ENCODE measurements at places on chromosomes 2 and 18.
A peak's percentile ranks its signal among the peaks of the same experiment; 100 is the strongest.

- no peak for DNase-seq
These were observed 119.9 kb downstream of the TFCP2L1 start for GRCh38 chr2:121165038-121165542.

GRCh38 chr2:50395605-50396297 lies 636.2 kb downstream of the NRXN1 start:
- no peak for DNase-seq

GRCh38 chr2:209901172-209901571 lies 101.3 kb upstream of the RPE start:
- DNase-seq = no peak

- DNase-seq = no peak
These were observed 88.2 kb downstream of the TMEM163 start for GRCh38 chr2:134630504-134631159.

GRCh38 chr2:166404831-166405568 lies 29.3 kb upstream of the SCN9A start:
- DNase-seq = no peak

- DNase-seq = no peak
These were observed 270.6 kb upstream of the RGPD4 start for GRCh38 chr2:107556038-107556627.

- no peak for DNase-seq
These were observed 84.0 kb downstream of the RDH14 start for GRCh38 chr2:18476484-18476883.

DNA sequence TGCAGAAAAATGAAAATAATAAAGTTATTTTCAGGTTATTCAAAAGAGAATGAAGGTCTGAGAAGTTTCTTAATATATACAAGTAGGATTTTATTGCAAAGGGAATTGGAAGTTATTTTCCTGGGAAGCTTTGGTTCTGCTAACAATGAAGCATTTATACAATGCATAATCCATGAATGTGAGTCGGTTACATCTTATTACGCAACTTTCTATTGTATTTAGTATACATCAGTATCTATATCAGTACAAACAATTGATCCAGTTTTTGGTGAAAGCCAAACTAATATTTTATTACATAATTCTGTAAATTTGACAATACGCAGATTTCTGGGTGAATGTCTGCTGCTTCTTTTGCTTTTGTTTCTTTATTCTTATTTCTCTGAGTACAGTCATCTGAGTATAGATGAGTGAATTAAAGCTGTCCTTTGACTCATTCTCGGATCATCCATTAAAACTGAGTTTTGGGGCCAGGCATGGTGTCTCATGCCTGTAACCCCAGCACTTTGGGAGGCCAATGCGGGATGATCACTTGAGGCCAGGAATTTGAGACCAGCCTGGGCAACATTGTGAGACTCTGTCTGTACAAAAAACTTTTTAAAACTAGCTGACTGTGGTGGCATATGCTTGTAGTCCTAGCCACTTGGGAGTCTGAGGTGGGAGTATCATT lies 108.5 kb downstream of the SOCS6 start:
- no peak for DNase-seq

GRCh38 chr2:78061301-78061700 lies 539.1 kb upstream of the LRRTM4 start:
- no peak for DNase-seq

DNA sequence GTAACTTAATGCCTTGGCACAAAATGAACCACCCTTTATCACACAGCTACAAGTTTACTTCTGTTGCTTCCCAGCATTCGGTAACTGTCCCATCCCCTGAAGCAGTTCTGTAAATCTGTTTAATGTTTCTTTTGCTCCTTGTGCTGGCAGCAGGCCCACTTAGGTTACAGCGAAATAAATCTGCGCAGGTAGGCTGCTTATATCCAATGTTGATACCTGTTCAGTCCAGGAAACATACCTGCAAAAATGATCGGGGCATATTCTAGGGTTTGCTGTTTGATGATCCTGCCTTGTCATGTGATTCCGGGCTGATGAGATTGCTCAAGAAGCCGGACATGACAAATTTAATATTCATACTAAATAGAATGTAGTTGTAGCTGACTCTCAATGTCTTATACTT lies 23.3 kb downstream of the PELI1 start:
- DNase-seq = no peak

DNA sequence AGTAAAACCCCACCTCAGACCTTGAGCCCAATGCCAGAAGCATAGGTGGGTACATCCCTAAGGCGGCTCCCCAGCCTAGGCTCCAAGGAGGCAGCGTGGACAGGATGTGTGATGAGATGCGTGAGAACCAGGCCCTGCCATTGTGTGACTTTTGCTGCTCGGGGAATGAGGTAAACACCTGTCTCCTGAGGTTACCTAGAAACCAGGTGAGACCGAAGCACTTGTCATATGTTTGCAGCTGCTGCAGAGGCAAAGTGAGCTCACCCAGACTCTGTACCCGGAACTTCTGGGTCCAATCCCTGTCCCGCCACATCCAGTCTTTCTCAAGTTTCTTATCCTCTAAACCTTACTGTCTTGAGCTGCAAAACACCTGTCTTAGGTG lies 3.4 kb downstream of the FBLN7 start:
- no peak for DNase-seq

DNA sequence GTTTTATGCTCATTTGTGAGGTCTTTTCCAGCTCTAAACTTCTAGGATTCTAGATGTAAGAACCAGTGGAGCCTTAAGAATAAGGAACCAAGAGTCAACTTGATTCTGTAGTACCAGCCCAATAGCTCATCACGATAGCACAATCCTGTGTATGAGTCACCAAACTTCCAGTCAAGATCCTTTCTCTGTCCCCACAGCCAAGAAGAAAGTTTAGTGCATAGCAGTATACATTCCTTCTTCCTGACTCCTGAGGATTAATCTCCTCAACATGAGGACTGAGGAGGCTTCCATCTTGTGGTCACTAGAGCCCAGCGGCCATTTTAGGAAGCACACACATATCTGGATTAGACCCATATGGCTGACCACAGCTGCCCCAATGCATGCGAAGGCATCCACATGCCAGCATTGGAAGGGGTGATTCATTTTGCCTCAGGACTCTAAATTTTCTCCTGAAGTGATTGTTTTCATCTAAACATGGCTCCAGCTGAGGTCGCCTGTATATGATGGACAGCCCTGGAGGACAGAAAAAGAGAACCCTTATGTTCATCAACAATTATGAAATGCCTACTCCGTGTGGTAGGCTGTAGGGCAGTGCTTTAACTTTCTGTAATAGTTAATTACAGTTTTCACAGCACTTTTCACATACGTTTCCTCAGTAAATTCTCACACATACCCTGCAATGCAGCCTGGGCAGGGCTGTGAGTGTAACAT lies 53.5 kb downstream of the RASGRP3 start:
- DNase-seq = peak; percentile 11

- no peak for DNase-seq
These were observed 33.3 kb upstream of the KLF11 start for GRCh38 chr2:10009811-10010781.

- no peak for DNase-seq
These were observed 43.9 kb upstream of the CYBRD1 start for GRCh38 chr2:171478345-171478744.

GRCh38 chr2:120653046-120653445 lies 82.6 kb upstream of the GLI2 start:
- DNase-seq = no peak

GRCh38 chr2:85409845-85410583 lies at the start of gene CAPG:
Gene CAPG (minus strand): TSS chr2:85410366. CDS start chr2:85402145, 8,221 bp downstream.
- peak; percentile 51 for DNase-seq

Measured in SW480 (cell line).